Activated CD8-positive, alpha-beta T cell treated with anti-CD3 and anti-CD28 coated beads for 36 hours (primary cell): ENCODE measurements at places on chromosomes 1 and 21.
A peak's percentile ranks its signal among the peaks of the same experiment; 100 is the strongest.

DNA sequence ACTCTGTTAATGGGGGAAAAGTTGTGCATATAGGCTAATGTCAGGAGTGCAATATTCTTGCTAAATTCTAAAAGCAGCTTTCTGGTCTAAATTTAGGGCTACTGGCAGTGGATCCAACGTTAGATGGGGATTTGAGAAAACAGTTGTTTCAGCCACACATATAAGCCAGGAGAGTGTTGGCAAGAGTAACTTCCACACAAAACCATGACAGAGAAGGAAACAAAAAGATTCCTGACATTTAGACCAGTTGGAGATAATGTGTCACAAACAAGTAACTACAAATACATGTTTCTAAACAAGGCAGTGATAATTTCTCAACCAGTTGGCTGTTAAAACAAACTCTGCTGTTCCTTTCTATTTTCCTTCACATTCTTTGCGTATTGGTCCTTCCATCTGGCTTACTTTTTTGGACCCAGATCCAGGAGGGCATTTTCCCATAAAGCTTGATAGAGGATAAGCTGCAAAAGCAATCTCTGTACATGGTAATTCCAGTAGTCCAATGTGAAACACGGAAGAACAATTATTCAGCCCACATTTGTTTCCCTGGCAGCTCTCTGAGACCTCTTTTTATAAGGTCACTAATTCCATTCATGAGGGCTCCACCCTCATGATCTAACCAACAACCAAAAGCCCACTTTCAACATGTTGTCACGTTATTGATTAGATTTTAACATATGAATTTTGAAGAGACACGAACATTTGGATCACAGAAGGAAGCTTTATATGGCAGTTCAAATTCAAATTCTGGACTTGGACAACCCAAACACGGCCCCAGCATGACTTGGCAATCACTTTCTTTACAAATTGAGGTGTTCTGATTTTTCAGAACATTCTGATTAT, 1888.6 kb downstream of the MRPL39 start:
- DNase-seq: no peak

DNA sequence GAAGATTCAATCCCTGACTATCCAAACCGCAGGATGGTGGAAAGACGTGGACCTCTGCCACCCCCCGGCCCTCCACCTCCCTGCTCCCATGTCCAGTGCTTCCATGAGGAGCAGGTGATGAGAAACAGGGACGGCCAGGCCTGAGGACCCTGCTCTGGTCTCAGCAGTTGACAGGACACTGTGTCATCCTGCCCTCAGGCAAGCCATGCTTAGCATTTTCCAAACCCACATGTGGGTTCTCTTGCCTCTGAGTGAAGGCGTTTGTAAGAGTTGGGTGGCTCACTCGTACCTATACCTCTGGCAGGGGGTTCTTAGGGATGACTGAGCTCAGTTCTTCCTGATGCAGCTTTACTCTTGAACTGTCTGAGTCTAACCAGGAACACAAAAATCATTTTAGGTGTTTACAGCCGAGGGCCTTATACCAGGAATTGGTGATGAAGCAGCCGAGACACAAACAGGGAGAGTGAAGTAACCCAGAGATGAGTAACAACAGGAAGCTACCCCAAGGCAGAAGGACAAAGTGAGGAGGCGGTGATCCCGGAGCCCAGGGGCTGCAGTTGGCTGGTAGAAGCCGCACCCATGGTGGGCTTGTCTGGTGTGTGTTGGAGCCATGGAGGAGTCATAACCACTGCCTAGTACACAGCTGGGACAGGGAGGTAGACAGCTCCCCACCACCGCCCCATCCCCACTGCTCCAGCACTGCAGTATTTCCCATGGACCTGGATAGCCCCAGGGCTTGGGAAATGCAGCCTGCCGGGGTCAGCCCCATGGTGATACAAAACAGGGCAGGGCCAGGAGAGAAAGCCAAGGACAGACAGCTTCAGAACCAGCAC, 21.4 kb downstream of the MYBPH start:
- DNase-seq: no peak

DNA sequence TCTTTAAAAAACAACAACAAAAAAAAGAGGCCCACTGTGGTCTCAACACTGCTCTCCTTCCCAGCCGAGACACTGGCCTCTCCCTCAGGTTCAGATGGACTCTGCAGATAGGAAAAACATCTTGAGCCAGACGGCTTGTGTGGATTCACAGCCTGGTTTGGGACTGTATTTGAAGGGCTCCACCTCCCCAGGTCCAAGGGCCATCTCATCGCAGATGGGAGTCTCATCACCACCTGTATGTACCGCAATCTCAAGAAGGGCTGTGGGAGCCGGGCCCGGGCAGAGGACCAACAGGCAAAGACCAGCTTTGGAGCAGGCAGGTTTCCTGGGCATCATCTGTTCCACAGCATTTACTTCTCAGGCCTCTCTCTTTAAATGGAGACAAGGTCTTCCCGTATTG, 10.3 kb downstream of the ZBTB48 start:
- DNase-seq: no peak

DNA sequence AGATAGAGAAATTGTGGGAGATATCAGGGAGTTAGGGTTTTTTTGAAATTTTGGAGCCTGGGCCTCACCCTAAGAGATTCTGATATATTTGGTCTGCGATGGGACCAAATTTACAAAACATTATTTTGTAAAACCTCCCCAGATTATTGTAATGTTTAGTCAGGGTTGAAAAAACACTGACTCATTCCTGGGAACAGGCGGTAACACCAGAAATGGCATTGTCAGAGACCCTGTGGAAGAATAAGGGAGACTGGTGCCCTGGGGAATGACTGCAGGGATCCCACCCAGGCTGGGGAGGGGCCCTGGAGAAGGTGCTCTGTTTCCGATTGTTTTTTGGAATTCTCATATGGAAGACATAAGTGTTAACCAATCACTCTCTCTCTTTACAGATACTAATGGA, 13.1 kb upstream of the STRIP1 start:
- DNase-seq: no peak

GRCh38 chr1:205275133-205275532, 46.4 kb downstream of the NUAK2 start:
- DNase-seq: no peak

DNA sequence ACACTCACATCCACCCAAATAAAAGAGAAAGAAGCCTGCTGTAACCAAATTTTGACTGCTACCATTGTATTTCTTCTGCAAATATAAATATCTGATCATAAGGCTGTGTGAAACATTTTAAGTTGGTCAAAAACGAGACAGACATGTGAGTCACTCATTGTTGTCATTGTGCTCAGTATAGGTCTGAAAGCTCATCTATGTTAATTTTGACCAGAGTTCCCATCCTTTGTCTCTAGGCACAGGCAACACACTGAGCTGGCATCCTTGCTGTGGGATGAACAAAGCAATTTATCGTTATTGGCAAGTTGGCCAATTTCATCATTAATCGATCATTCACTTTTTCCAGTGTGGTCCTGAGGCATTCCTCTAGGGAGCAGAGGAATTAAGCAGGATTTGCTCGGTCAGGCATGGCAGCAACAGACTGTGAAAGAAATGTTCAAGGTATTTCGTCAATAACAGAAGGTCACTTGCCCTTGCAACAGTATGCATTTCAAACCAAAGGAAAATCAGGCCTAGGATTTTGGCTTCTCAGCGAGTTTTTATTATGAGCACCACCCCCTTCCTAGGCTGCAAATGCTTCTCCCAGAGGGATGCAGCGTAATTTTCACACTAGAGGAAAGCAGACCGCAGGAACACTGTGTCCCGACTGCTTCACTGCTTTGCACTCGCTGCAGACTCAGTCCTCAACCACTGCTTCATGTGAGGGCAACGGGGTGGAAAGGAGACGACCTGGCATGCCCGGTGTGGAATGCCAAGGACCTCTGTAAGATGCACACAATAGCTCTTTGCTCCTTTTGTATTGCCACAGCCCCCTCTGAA, 87.9 kb upstream of the SMYD2 start:
- DNase-seq: no peak

DNA sequence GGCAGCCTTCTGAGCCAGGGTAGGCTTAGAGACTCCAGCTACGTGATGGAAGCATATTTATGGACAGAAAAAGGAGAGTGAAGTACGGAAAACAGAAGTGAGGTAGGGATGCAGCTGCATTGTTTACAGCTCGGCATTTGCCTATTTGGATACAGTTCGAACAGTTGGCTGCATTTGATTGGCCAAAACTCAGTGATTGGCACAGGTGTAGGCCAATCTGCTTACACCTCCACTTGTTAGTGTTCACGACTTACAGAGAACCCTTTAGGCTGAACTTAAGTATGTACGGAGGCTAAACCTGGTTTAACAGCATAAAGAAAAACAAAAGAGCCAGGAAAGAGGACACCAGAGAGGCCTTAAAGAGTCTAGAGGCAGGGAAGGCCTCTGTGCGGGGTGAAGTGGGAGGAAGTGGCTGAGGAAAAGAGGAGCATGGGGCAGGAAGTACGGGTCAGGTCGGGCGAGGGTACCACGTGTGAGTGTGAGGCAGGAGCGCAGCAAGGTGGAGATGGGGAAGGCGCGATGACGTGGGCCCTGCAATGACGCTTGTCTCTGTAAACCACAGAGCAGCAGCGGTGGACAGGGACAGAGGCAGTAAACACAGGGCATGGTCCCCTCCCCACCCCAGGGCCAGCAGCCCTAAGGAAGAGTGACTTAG, 32.0 kb downstream of the RSPH1 start:
- DNase-seq: peak; percentile 80

GRCh38 chr1:3423245-3423829, 31.1 kb upstream of the ARHGEF16 start:
- no peak for DNase-seq

- no peak for DNase-seq
These were observed 10.2 kb upstream of the RCAN1 start for GRCh38 chr21:34625030-34625593.

DNA sequence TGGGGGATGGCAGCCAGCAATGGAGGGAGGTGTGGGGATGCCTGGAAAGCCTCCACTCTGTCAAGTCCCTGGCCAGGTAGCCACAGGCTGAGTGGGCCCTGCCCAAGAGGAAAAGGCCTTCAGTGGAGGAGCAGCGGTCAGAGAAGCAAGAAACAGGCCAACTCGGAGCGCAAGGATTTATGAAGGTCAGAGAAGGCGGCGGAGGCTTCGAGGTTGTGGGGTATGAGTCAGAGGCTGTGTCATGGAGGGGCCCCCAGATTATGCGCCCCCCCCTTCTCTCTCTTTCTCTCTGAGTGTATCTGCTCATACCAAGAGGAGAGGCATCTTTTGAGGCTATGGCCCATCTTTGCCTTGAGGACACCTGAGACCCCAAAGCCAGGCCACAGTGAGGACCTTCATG, 99.5 kb downstream of the CASZ1 start:
- DNase-seq: peak; percentile 78

- DNase-seq: no peak
These were observed 122.3 kb downstream of the DISC1 start for GRCh38 chr1:231748760-231749415.

DNA sequence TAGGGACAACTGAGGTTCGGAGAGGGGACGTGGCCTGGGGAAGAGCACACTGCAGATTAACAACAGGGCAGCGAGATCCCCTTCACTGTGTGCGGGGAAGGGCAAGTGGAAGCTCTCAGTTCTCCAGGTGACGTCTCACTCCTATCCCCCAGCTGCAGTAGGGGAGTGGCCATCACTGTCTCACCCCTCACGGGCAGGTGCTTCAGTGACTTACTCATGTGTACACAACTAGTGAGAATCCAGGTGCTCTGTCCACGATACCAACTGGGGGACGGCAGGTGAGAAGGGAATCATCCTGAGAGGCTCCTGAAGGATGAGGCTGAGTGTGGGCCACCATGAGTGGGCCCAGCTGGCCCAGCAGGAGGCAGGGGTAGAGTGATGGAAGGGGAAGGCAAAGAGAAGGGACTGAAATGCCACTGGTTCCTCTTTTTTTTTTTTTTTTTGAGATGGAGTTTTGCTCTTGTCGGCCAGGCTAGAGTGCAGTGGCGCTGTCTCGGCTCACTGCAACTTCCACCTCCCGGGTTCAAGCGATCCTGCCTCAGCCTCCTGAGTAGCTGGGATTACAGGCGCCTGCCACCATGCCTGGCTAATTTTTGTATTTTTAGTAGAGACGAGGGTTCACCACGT, 25.9 kb downstream of the RHBG start:
- DNase-seq: no peak

DNA sequence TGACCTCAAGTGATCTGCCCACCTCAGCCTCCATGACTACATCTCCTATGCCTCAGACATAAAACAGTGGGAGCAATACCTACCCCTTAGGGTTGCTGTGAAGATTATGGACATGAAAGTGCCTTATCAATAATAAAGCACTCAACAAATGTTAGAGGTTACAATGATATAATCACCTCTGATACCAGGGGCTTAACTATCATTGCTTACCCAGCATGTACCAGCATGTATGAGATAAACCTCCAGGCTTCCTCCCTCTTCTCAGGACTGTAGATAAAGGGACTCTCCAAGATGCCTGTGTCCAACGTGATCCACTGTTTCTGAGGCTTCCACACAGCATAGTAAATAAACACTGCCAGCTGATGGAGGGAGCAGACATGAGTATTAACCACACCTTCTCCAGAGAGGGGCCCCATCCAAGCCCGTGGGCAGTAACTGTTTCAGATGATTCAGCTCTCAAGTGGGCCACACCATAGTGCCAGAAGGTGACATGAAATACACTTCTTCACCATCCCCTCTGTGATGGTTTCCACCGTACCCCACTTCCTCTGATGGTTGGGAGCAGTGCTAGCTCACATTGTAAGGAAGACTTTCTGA, 26.2 kb downstream of the RHBDL2 start:
- peak; percentile 69 for DNase-seq

- no peak for DNase-seq
These were observed 129.1 kb upstream of the SOD1 start for GRCh38 chr21:31530364-31530763.

- DNase-seq: no peak
These were observed 12.6 kb downstream of the HSPG2 start for GRCh38 chr1:21924503-21925005.

GRCh38 chr1:206066479-206067171, 13.7 kb downstream of the RHEX start:
- peak; percentile 15 for DNase-seq

DNA sequence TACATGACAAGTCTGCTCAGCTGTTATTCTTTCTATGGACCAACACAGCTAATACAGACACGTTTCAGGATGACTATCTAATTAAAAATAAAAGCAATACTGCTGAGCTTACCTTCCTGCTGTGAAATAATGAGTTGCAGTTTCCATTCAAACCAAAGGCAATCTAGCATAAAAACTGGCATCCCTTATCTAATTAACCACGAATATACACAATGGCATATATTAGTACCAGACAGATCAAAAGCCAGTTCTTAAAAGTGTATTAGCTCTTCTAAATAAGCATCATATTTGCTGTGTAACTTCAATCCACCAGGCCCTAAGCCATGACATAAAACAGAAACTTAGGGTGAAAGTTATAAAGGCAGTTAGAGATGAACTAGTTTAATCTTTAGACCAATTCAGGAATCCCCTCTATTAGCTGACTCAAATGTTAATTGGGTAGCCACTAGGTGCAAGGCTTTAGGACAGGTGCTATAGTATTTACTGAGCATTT, 20.6 kb downstream of the TESK2 start:
- no peak for DNase-seq
